Mesothelial cell of epicardium (in vitro differentiated cells): ENCODE measurements at places on chromosomes 6 and 20.

DNA sequence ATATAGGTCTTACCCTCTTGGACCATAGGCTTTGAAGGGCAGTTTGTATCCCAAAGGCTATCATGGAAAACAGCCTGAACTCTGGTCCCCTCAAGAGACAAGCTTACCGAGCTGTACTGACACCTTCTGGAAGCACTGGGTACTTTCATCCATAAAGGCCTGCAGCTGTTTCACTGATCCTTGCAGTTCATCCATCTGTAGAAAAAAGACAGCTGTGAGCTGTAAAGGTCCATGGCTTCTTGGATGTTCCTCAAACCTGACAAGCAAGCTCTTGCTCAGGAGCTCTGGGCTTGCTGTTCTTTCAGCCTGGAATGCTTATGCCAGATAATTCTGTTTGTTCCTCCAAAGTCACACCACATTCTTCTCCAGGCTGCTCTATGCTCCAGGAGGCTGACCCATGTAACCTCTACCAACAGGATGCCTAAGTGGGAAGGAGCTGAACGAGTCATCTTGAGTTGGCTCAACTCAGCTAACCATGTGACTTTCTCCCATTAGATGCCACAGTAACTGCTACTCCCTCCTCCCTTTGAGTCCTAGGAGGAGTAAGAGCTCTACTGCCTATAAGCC is 8.8 kb upstream of the NDRG3 start:
- no peak for DNase-seq

GRCh38 chr6:137496909-137497720 is 2.9 kb upstream of the OLIG3 start:
- no peak for DNase-seq

DNA sequence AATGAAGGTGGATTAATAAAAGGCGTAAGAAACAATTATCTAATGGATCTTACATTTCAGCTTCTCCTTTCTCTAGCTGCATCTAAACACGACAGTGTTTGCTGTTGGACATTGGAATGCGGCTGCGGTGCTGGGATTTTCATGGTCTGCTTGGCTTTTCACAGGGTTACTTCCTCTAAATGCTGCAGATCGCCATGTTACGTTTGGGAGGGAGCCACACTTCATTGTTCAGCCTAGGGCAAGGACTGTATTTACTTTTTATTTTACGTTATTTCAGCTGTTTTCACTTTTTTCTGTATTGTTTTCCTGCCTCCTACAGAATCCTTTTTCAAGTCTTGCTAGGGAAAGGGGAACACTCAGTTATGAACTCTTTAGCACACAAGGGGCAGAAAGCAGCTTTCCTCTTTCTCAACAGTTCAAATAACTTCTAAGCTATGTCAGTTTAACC is 97.9 kb upstream of the MTHFD1L start:
- no peak for DNase-seq

- no peak for DNase-seq
Observed at GRCh38 chr20:20036756-20037155, 15.5 kb downstream of the CRNKL1 start.

GRCh38 chr6:15905488-15906419 is 223.1 kb upstream of the MYLIP start:
- DNase-seq, result no peak

DNA sequence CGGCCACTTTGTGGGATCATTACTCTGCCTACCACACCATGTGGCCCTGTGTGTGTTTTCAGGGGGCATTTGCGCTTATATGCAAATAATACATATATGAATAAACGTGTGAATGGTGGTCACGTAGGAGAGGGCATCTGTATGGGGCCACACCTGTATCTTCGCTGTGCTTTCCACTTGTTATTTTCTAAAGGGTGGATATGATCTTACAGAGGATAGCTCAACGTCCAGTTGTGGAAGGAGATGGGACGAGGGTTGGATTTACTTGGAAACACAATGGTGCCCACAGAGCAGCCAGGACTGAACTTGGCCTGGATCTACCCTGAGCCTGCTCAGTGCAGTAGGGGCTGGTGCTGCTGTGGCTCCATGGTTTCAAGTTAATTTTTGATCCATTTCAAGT is 93.3 kb downstream of the YTHDF1 start:
- DNase-seq, result no peak

GRCh38 chr6:5205035-5205507 is 55.7 kb downstream of the LYRM4 start:
- no peak for DNase-seq

GRCh38 chr6:147805155-147805554 is 296.7 kb downstream of the SAMD5 start:
- DNase-seq, result no peak

GRCh38 chr6:144353871-144354314 is 68.8 kb downstream of the UTRN start:
- no peak for DNase-seq

DNA sequence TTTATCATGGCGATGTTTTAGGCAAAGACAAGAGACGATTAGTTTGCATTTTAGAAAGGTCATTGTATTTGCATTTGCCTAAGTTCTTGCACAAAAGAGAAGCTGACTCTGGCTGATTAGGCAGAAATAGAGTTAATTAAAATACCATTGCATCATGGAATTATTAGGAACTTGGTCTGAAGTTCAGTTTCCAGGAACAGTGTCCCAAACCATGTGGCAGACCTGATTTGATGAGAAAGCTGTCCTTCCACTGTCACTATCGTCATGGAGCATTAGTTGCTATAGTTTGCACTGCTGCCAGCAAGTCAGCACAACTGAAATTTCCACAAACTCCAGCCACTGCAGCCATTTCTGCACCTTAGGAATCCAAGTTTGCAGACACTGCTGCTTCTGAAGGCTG is 24.3 kb upstream of the MCUR1 start:
- DNase-seq, result no peak

DNA sequence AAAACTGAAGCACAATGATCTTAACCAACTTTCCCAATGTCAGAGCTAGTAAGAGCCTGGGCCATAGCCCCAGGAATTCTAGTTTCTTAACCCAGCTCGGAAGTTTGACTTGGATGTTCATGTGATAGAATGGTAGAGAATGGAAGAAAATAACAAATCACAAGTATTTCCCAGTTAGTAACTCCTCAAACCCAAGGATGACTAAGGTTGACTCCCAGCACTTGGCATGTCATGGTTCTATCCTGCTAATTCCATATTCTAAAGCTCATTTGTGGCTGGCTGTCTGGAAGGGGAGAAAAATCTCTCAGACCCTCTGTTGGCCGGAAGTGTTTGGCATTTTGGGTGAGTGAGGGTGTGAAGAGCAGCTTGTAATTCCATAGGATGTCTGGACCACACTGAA is 248.7 kb downstream of the RFPL4B start:
- DNase-seq, result no peak

- no peak for DNase-seq
Observed at GRCh38 chr20:17499041-17499440, 32.1 kb downstream of the BFSP1 start.

DNA sequence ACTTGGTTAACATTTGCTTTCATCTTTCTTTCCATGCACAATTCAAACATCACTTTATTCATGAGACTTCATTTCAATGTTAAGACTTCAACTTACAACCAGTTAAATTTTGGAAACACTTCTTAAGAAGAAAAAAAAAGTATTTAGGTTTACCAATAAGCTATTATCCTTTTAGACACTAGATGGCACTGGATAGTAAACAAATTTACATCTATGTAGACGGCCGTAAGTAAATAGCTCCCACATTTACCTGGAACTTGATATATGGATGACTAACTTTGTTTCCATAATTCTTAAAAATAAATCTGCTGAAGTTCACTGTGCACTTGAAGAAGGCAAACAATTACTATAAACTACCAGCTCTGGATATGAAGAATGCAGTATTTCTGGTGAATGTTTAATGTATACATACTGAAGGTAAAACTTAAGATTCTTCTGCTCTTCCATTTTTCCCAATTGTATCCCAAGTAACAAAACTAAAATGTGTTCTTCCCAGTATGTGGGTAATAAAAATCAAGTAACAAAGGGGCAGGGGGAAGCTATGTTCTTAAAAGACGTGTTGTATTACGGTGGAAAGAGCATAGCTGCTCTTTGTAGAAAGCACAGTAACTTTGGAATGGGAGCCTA is 130.6 kb upstream of the C6orf118 start:
- DNase-seq, result no peak

- DNase-seq, result no peak
Observed at GRCh38 chr20:32600681-32601237, 15.6 kb upstream of the NOL4L start.

DNA sequence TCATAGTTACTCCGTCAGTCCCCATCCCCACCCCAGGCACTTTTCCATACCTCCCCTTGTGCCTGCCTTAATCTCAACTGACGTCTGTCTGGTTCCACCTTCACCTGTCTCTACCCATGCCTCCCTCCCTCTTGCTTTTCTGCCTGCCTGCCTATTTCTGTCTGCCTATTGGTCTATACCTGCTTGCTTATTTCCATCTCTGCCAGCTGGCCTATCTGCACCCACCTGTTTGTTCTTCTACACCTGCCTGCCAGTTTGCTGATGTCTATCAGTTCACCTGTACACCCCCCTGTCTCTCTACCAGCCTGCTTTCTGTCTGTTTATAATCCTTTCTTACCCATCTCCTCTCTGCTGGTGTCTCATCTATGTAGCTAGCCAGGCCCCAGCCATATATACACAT is 87.5 kb downstream of the RALGAPA2 start:
- no peak for DNase-seq

DNA sequence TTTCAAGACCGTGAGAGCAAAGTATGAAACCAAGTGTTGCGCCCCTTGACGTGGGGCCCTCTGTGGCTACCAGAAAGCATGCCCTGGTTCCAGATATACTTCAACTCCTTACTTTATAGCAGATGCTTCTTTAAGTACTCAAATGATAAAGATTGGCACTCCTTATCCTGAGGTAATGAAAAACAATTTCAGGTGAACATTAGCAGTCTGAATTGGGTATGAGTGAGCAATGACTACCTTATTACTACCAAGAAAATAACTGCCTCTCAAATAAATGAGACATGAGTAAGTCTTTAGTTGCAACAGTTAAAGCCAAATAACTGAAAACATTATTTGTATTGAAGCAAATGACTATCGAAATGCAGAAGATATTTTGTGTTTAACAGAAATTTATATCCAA is 408.7 kb downstream of the MMUT start:
- no peak for DNase-seq

DNA sequence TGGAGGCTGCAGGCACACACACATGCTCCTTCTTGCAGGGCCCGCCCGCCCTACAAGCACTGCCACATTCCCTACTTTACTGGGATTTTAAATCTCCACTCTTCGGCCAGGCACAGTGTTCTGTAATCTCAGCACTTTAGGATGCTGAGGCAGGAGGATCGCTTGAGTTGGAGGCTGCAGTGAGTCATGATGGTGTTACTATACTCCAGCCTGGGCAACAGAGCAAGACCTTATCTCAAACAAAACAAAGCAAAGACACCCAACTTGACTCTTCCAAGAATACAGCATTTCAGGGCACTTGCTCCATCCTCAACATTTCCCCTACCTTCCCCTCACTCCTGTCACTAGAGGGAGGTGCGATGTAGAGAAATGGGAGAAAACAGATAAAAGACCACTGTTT is 194.0 kb downstream of the MYLK4 start:
- no peak for DNase-seq

- no peak for DNase-seq
Observed at GRCh38 chr6:138498629-138499302, 528 bp downstream of the NHSL1 start.

GRCh38 chr20:10739566-10739965 is 65.8 kb upstream of the JAG1 start:
- no peak for DNase-seq

GRCh38 chr6:6925391-6926164 is 182.2 kb upstream of the RREB1 start:
- no peak for DNase-seq

DNA sequence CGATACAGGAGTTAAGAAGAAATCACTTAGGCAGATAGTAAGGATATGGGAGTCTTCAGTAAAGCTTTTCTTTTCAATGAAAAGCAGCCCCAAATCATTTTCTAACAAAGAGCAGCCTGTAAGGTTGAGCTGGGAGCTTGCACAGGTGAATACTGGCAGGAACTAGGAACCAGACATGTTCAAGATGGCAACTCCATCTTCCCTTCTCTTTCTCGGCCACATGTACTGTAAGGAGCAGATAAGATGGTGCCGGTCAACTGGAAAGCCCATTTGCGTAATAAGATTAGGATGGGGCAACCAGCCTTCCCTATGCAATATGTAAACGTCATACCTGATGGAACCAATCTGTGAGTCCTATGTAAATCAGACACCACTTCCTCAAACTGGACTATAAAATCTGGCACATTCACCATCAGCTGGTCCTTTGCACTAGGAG is 46.2 kb upstream of the RNGTT start:
- DNase-seq, result no peak

DNA sequence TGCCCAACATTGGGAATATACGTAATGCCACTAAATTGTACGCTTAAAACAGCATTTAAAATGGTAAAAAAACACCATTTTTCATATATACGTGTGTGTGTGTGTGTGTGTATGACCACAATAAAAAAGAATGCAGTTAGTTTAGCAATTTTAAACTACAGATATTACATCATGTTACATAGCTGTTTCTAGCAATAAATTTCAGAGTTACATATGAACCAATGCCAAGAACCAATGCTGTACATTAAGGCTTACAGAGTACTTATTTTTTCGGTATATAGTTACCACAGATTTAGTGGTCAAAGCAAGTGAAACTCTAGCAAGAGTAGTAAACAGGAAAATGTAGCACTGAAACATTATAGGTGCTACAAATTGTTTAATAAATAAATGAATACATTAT is 119.3 kb downstream of the PDE10A start:
- DNase-seq, result no peak

DNA sequence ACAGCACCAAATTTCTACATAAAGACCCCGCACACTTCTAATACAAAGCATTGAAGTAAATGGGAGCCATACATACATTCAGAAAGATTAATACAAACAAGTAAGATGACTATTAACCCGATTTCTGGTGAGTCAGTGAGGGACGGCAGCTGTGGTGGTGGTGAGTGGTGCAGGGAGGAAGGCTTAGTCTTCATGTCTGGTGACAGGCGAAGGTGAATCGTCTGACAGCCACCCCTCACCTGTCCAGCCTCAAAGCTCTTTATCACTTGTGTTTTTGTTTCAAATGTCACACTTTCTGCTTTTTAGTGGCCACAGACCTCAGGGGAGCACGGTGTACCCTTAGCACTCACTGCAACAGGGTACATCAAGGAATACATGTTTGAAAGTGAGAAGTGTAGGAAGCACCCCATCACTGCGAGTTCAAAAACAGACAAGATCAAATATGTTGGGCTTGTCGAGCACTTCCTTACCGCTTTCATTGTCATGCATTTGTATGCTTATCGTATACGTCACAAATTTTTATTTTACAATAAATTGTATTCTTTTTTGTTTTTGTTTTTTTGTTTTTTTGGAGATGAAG is 63.5 kb downstream of the IRF4 start:
- DNase-seq, result no peak
